ENCODE measurements at places on chromosomes 5 and 9.
A peak's percentile ranks its signal among the peaks of the same experiment; 100 is the strongest.

- peak; percentile 64 for DNase-seq
Measured at GRCh38 chr5:37840053-37841034, 503 bp upstream of the GDNF start.

DNA sequence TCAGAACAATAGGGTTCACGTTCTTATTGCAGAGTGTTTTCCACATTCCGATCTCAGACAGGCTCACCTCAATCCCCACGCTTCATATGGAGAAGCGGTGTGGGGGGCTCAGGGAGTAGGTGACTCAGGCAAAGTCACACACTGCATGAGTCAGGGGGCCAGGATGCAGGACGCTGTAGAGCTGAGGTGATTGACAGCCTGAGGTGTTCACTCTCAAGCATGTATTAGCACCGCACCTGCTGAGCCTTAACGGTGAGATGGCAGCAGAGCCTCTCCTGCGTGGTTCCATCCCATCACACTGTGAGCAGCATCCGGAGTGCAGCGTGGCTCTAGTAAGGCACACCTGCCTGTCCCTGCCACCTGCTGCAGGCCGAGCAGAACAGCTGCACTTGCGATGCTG lies 194.0 kb downstream of the IRX2 start:
- no peak for DNase-seq

- peak; percentile 31 for DNase-seq
Measured at GRCh38 chr5:25544652-25545249, 900.0 kb upstream of the CDH10 start.

DNA sequence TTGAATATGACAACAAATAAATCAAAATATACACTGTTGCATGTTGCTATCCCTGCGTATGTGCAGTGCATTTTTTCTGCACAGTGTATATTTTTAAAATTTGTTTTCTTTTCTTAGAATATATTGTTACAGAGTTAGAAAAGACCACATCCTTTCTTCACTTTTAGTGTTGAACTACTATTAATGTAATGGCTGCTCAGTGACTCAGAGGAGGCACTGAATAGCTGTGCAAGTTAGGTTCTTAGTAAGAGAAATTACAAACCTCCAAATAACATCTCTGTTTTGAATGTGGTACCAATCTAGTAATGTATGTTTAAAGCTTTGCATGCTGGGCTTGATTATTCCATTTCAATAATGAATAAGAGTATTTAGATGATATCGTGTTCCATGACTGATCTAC lies 208.9 kb upstream of the PRR16 start:
- DNase-seq, result no peak

DNA sequence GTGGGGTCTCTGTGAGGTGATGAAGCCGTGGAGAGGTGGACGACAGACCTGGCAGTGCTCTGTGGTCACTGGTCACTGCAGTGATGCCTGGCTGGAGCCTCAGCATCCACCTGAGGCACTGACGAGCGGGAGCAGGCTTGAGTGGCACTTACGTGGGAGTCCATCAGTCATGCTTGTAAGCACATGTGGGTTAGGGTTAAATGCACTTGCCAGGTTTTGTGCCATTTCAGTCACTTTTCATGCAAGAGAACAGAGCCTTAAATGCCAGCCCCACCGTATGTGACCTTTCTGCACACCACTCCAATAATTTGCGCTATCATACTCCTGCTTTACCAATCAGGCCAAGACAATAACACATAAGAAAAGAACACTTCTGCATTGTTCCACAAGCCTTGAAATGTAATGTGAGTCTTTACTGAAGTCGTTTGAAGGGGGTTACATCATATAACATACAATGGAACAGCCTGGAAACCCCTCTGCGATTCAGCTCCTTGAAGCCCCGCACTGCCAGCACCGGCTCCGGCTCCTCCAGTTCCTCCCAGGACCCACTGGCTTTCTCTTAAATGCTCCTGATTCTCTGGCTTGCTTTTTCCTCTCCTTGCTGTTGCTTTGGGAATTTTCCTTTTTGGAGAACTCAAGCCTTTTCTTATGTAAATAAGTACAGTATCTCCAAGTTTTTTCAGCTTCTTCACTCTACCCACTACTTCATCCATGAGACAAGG lies 59.4 kb upstream of the CTXN3 start:
- DNase-seq, result no peak

GRCh38 chr9:98501819-98502218 lies 206.9 kb downstream of the GABBR2 start:
- DNase-seq, result peak; percentile 6

DNA sequence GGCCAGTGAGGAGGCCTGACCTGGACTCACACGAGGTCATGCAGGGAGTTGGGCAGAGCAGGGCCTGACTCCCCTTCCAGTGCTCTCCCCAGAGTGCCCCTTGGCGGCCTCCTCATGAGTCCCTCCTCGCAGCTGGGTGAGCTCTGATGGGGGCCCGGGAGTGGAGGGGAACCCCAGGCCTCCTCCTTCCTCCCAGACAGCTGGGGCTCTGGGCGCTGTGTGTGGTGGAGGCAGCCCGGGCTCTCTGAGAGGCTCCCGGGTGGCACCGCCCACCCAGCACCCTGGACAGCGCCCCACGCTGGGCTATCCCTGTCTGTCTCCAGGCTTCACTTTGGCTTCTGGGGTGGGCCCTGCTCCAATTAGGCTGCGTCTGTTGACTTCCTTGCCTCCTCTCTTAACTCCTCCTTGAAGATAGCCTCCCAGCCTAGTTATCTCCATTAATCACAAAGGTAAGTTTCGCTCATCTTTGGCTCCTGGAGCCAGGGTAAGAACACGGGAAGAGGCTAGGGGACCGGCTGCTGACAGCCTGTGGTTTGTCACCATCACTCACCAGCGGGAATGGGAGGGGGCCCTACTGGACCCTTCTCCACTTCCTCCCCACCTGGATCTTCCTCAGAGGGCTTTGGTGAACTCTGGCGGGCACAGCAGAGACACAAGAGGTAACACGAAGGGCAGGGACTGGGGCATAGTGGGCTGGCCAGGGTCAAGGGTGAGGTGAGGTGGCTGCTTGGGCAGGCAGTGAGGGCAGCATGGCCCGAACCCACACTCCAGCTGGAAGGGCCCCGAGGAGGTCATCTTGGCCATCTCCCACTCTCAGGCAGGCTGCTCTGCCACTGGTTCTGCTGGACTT lies 13.1 kb downstream of the PSD2 start:
- DNase-seq, result peak; percentile 64

- no peak for DNase-seq
Measured at GRCh38 chr5:179413711-179414458, 68.6 kb upstream of the ADAMTS2 start.

DNA sequence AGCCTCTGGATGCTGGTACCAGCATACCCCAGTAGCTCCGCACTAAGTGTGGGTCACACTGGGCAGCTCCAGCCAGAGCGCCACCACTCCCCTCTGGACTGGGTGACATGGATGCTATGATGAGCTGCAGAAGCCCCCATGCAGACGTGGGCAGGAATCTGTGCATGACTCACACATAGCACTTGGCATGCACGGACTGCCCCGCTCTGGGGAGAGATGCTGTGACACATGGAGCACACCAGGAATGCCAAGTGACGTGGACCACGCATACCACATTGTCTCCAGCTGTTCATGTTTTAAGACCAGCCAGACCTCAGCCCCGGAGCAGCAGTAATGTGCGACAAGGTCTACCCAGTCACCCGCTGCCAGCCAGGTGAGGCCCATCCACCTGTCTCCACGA lies 64.1 kb downstream of the SEMA4D start:
- DNase-seq, result peak; percentile 67

GRCh38 chr9:88197016-88197415 lies 58.7 kb upstream of the SPATA31C2 start:
- peak; percentile 53 for DNase-seq

GRCh38 chr9:20208961-20209371 lies 413.3 kb downstream of the MLLT3 start:
- DNase-seq, result no peak

GRCh38 chr9:135240222-135240621 lies 152.8 kb downstream of the OLFM1 start:
- peak; percentile 2 for DNase-seq

- no peak for DNase-seq
Measured at GRCh38 chr9:114097613-114098020, 1.5 kb downstream of the KIF12 start.

GRCh38 chr9:110066929-110067716 lies 140.8 kb downstream of the C9orf152 start:
- no peak for DNase-seq

- DNase-seq, result no peak
Measured at GRCh38 chr5:43859309-43859708, 256.3 kb downstream of the NNT start.

GRCh38 chr5:15948190-15948589 lies 231.4 kb downstream of the MARCHF11 start:
- no peak for DNase-seq

DNA sequence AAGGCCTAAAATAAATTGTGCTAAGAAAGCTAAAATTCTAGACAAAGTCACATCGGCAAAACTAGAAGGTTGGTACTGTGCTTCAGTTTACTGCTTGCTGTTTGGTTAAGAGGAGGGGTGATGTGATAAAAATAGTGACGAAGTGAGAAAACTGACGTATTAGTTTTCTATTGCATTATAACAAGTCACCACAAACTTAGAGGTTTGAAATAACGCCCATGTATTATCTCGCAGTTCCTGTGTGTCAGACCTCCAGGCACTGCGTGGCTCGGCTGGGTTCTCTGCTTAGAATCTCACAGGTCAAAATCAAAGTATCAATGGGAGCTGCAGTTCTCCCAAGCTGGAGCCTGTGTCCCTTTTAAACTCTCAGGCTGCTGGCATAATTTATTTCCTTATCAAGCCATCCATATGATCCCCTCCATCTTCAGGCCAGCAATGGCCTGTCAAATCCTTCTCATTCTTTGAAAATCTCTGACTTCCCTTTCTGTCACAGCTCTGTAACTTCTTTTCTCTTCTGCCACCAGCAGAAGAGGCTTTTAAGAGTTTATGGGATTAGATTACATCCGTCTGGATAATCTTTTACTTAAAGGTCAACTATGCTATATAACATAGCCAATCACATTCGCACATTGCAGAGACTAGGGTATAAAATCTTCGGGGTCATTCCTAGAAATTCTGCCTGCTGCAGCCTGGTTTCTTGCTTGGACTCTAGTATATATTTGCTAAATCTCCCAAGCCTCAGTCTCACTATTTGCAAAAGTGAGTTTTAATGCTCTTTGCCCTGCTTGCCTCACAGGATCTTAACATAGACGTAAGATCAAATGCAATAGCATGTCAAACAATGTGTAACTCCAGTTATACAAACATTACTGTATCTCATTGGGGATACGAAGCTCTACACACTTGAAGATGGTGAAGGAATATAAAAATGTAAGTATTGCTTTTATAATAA lies 104.0 kb upstream of the CDKN2B start:
- DNase-seq, result no peak

DNA sequence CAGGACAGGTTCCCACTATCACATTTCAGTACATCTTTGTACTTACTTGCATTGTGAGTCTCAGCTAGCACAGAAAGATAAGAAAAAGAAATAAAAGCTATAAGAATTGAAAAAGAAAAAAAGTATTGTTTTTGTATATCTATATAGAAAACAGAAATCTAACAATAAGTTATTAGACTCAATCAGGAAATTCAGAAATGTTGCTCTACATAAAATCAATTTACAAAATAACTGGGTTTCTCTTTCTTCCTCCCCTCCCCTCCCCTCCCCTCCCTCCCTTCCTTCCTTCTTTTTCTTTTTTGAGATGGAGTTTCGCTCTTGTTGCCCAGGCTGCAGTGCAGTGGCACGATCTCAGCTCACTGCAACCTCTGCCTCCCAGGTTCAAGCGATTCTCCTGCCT lies 7.2 kb upstream of the CACNA1B start:
- DNase-seq, result no peak
